ENCODE measurements at places on chromosomes 2 and 18.

DNA sequence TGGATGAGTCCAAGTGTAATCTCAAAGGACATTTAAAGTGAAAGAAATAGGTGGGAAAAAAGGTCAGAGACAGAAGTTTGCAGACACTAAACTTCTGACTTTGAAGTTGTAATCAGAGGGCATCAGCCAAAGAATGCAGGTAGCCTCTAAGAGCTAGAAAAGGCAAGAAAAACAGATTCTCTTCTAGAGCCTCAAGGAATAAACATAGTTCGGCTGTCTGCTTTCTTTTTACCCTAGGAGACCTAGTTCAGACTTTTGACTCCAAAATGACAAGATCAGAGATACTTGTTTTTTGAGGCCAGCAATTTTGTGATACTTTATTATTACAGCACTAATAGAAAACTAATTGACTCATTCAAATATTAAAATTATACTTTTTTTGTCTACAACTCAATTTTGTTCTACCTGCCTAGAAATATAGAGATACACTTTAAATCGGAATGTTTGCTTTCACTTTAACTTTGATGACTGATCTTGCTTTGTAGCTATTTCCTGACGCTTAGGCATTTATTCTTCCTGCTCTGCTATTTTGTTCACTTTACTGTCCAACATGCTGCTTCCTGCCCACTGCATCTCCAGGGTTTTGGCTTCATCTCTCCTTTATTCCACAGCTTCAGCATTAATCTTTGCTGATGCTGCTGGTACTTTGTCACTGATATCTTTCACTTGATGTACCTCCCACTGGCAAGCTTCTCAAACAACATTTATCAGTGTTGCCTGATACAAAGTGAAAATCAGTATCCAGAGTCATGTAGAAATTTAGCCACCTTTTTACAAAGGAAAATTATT is 272.5 kb downstream of the DSEL start:
- DNase-seq = no peak

DNA sequence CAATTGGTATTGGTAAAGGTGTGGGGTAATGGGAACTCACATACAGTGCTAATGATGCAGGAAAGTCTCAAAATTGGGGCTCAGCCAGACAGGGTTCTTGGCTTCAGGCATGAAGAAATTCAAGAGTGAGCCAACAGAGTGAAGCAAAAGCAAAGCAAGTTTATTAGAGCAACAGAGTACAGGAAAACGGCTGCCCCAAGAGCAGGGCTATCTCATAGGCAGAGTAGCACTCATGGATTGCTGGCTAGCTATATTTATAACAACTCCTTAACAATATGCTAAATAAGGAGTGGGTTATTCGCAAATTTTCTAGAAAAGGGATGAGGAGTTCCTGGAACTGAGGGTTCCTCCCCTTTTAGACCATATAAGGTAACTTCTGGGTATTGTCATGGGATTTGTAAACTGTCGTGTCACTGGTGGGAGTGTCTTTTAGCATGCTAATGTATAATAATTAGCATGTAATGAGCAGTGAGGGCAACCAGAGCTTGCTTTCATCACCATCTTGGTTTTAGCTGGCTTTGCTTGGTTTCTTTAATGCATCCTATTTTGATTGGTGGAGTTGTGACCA is 233.8 kb upstream of the NOL4 start:
- peak; percentile 2 for DNase-seq

- DNase-seq = no peak
These were observed 3.3 kb downstream of the HES6 start for GRCh38 chr2:238236571-238236970.

- no peak for DNase-seq
These were observed 33.7 kb downstream of the STARD6 start for GRCh38 chr18:54323970-54324369.

- DNase-seq = no peak
These were observed 48.9 kb upstream of the ATG16L1 start for GRCh38 chr2:233202531-233202944.

GRCh38 chr2:166229678-166230023 is 101.8 kb upstream of the SCN1A start:
- no peak for DNase-seq

DNA sequence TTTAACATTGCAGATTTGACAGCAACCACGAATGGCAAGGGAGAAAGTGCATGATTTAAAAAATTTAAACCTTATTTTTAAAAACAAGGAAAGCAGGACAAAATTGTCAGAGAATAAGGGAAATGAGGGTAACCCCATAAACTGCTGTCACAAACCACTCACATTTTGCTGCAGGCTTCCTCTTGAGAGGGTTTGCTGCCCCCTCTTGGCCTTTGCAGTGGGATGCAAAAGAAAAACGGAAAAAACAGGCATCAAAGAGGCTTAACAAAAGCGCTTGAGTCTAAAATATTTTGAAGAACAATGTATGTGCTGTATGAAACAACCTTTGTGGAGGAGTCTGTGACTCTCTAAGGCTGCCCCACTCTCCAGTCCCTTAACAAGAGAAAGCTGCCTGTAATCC is 91.6 kb downstream of the TMX3 start:
- peak; percentile 83 for DNase-seq

- DNase-seq = no peak
These were observed 31.2 kb upstream of the GALM start for GRCh38 chr2:38634684-38635083.

- no peak for DNase-seq
These were observed 140.4 kb downstream of the MYO1B start for GRCh38 chr2:191385416-191386160.

- DNase-seq = no peak
These were observed 61.1 kb downstream of the ANTXR1 start for GRCh38 chr2:69073928-69074570.

DNA sequence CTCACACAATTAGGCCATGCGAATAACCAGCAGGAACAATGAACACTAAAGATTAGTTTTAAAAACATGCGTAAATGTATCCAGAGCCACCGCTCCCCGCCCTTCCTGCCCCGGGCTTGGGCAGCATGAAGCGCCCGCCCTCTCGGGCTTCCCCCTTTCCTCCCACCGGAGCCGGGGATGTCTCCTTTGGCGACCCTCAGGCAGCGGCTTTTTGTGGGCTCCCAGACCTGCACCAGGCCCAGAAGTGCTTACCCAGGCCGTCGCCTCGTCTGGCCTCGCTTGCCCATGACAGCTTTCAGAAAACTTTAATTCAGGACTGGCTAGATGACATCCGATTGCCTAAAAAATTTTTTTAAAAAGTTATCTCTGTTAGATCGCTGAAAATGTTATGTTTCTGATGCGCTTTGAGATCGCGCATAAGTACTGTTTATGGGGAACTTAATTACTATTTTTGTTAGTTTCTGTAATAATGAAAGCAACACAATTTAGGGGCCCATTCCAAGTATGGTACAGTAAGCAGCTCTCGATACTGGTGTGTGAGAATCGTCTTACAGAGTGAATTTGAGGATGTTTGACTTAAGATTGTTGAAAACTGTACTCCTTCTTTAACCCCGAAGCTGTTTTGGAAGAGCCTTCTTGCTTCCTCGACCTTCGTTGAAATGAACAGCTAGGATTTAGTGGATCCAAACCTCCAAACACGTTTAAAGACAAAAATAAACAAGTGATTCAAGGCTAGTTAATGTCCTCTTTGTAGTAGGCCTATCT is 1.1 kb downstream of the MAP3K20 start:
- peak; percentile 15 for DNase-seq

- DNase-seq = no peak
These were observed 40.0 kb downstream of the SIGLEC15 start for GRCh38 chr18:45865466-45865865.

DNA sequence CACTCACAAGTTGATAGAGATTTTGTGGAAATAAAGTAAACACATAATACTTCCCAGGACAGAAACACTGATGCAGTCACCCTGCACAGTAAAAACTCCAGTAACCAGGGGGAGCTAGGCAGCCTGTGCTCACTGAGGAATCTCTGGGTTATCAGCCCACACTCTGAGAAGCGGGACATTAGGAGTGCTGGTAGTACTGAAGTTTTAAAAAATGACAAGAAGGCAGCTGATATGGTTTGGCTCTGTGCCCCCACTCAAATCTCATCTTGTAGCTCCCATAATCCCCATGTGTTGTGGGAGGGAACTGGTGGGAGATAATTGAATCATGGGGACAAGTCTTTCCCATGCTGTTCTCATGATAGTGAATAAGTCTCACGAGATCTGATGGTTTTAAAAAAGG is 31.4 kb downstream of the KCTD1 start:
- DNase-seq = no peak

DNA sequence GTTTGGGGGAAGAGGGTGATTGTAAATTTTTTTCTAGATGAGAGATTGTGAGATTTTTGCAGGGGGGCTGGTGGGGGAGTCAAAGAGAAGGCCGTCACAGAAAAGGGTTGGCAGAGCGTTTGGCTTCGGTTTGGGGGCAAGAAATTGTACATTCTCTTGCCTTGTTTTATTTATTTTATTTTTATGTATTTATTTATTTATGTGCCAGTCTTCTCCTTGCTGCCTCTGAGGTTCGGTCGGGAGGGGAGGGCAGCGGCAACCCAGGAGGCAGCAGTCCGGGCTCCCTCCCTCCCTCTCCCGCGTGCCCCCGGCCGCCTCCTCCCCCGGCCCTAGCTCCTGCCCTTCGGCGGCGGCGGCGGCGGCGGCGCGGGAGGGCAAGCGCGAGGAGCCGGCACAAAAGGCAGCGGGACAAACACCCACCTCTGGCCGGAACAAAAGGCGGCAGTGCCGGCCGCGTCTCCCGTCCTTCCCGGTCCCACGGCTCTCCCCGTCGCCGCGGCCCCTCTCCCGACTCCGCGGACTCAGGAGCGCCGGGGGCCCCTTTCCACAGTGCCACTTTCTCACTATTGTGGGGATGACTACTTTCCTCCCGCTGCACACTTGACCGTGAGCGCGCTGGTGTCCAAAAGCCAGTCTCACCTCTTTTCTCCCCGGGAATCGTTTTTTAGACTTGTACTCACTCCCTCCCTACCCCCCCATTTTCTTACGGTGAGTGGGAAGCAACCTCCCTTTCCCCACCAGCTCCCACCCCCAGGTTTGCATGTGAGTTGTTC is 1.2 kb downstream of the BCL11A start:
- no peak for DNase-seq

DNA sequence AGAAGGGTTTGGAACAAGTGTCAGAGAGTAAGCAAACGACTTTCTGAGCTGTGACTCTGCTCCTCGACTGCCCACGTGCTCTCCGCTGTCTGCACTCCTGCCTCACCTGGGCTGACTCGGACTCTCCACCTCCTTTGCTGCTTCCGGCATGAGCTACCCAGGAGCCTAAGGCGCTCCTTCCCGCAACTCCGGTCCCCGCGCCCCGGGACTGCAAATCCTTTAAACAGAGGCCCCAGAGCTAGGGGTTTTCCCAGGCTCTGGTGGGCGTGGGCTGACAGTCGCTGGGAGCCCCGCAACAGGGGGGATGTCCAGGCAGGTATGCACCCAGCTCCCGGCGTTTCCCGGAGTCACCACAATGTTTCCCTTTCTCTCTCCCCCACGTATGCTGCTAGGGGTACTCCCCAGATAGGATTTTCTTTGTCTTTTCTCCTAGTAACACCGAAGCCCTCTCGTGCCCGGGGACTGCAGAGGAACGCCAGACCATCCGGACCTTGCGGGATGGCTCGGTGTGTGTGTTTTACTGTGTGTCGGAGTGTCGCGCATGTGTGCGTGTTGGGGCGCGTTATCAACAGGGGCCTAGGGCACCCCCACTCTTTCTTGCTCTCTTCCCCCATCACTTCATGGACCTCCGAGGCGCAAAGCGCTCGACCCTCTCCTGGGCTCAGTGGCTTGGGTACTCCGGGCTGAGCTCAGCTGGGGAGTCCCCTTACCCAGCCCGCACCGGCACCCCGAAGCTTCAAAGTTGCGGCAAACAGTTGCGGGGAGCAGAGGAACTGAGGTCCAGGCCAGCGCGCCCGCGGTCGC is 691 bp upstream of the THSD7B start:
- no peak for DNase-seq

DNA sequence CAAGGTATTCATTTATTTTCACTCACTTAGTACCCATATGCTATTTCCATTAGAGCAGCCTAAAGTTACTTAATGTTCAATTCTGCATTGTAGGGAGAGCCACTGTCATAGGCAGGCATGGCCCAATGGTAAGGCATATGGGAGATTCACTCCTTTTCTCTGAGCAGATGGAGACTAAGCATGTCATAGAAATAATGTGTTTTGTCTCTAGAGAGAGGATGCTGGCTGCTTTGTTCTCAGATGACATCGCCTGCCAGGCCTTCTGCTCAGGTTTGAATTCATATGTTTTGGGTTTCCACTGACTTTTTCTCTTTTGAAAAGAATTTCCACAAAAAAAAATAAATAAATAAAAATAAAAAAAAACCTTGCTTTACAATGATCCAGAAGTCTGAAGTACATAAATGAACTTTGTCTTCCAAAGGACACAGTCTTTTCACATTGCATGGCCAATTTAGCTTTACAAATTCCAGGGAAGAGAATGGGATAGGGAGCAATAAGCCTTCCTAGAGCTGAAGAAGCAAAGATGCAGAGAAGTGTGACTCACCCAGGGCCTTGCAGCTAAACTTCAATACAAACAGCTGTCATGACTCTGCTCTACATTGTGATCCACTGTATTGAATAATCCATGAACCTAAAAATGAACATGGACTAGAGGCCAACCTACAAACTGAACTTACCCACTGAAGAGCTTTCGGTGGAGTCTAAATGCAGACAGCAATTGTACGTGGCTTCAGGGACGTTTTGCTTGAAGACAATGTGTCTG is 422.5 kb downstream of the CMPK2 start:
- no peak for DNase-seq

- no peak for DNase-seq
These were observed 322.0 kb downstream of the PRKCE start for GRCh38 chr2:45973426-45973825.

DNA sequence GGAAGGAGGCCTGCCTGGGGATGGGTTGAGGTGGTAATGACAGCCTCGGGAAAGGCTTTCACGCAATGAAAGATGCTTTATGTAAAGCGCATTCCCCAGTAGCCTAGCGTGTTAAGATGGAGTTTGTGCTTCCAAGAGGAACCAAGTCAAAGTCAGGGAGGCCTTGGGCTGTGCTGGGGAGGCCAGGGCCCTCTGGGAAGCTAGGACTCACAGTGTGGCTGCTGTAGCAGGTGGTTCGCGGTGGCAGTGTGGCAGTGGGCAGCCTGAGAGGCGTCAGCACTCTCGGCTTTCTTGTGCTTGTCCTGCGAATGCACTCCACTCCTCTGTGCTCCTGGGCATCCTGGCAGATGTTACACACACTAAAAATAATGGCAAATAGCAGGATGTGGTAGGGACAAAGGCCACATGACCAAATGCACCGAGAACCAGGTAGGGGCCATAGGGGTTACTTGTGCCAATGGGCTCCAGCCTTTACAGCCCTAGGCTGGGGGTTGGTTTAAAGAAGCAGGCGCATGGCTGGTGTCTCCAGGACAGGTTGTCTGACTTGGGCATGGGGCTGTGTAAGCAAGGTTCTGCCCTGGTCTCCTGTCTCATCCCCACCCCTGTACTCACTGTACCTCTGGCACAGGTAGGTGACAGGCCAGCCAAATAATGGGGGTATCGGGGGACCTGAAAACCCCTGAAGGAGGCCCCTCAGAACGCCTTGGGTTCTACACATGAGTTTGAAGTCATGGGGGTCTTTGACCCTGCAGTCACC is 154.4 kb upstream of the TWIST2 start:
- no peak for DNase-seq
